NCI-H1092 treated with DMSO at 0.1 percent for 48 hours (cell line): ENCODE measurements at places on chromosomes 2 and 18.

- DNase-seq: no peak
Measured at GRCh38 chr2:132392221-132392620, 24.4 kb upstream of the GPR39 start.

GRCh38 chr2:157813467-157813866 is 62.7 kb downstream of the ACVR1 start:
- DNase-seq: no peak

DNA sequence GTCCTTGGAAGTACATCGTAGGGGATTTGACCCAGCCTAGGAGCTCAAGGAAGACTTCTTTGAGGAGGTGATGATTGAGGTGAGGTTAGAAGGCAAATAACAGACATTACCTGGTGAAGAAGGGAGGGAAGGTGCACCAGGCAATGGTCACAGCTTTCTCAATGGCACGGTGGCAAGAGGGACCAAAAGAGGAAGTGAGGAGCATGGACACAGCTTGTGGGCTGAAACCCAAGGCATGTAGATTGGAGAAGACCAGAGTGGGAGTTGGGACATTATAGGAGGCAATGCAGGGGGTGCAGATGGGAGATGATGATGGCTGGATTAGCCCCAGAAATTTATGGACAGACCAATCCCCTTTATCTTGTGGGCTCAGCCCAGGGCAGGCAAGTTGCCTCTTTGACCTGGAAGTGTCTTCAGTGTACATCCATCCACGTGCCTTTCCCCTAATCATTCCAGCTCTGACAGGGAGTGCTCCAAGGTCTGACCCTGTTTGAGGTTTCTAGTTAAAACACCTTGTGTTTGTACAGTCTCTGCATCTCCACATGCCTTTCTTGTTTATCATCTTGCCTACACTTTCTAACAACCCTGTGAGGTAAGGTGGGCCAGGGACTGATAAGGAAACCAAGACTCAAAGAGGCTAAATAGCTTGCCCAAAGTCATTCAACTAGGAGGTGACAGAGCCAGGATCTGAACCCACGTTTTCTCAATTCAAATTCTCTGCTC is 59.1 kb downstream of the NRP2 start:
- DNase-seq: no peak

DNA sequence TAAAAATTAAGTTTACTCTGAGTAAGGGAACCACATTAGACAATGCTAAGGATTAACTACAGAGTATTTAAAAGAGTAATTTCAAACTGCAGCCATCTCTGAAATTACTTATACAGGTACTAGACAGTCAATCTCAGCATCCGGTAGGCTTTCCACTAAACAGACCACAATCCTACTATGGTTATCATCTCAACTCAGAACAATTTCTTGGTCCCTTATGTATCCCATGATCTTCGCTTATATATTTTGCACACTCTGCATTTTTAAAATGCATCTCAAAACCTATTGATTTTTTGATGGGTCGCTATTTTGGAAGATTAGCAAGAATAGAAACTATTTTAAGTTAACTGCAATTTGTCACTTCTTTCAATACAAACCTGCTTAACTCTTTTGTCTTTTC is 1.4 kb downstream of the PPP4R1 start:
- no peak for DNase-seq

DNA sequence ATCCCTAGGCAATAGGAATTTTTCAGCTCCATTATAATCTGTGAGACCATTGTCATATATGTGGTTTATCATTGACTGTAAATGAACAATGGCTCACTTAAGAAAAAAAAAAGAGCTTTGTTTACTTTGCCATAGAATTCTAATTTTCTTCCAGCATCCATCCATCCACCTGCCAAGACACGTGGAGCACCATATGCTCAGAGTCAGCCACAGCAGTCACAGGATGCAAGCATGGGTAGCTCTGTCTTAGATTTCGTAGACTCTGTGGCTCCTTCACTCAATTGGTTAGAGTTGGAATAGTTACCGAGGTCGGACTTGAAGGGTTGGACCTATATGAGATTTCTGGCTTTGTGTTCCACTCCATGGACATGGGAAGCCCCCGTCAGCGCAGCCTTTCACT is 75.6 kb downstream of the COA5 start:
- no peak for DNase-seq

DNA sequence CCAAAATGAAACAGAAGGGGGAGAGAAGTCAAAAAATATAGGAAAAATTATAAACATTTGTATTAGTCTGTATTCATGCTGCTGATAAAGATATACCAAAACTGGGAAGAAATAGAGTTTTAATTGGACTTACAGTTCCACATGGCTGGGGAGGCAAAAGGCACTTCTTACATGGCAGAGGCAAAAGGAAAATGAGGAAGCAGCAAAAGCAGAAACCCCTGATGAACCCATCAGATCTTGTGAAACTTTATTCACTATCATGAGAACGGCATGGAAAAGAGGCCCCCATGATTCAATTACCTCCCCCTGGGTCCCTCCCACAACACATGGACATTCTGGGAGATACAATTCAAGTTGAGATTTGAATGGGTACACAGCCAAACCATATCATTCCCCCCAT is 79.1 kb downstream of the ZRANB3 start:
- DNase-seq: no peak

DNA sequence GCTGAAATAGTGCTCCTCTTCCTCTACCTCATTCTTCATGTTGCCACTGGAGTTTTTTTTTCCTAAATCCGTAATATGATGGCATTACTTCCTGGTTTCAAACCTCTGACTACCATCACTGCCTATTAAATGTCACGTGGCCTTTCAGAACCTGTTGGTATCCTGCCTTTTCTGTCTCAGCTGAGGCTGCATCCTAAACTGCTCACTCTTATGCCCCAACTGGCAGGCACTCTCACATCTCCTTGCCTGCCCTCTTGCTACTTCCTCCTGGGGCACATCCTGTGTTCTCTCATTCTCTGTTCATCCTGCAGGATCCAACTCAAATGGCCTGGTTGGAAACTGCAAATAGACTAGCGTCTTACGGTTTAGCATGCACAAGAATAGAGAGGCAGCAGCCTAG is 468.1 kb upstream of the FANCL start:
- DNase-seq: no peak

DNA sequence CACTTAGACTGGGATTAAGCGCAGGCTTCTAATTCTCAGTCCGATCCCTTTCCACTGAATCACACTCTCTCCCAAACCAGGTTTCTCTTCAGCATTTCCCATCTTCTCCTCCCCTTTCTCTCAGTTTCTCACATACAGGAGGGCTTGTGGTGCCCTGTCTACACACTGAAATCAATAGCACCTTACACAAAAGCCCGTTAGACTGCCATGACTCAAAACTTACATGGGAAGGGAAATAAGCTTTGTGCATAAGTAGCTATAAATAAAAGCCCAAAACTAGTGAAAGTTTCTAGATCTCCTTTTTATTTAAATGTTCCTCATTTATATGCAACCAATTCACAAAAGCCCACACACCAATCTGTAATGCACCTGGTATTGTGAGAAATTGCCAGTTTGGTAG is 318.4 kb downstream of the TXNL1 start:
- DNase-seq: no peak

GRCh38 chr2:80374105-80374504 is 69.6 kb upstream of the LRRTM1 start:
- no peak for DNase-seq

GRCh38 chr2:96202152-96202854 is 6.3 kb downstream of the STARD7 start:
- no peak for DNase-seq

GRCh38 chr18:76389716-76390115 is 105.3 kb downstream of the ZNF516 start:
- DNase-seq: no peak

DNA sequence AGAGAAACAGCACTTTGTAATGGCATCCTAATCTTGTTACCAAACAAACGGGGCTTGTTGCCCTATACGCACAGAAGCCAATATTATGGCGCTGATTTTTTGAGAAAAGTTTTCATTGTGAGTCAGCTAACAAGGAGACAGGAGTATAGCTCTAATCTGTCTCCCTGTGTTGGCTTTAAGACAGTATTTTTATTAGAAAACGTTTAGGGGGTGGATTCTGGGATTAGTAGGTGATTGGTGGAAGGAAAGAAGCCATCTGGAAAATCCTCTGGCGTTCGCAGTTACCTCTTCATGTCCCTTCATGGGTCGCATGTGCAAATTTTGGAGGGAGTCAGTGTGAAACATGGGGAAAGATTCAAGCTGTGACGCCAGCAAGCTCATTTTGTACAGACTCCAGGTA is 698 bp upstream of the TMEM237 start:
- no peak for DNase-seq

DNA sequence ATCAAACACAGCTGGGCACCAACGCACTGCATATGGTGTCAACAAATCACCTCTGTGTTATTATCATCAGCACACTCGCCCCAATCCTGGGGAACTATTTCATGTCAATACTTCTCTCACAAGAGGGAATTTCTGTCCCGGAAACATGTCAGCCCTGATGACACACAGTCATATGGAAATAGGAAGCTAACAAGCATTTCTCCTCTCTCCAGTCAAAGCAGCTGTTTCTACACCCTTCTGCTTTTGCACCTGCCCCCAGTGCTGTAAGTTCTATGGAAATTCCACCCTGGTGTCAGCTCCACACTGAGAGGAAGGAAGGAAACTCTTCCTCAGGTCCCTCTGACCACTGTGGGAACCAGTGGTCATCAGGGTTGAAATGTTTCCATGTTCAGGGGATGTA is 447.6 kb upstream of the ID2 start:
- DNase-seq: no peak

DNA sequence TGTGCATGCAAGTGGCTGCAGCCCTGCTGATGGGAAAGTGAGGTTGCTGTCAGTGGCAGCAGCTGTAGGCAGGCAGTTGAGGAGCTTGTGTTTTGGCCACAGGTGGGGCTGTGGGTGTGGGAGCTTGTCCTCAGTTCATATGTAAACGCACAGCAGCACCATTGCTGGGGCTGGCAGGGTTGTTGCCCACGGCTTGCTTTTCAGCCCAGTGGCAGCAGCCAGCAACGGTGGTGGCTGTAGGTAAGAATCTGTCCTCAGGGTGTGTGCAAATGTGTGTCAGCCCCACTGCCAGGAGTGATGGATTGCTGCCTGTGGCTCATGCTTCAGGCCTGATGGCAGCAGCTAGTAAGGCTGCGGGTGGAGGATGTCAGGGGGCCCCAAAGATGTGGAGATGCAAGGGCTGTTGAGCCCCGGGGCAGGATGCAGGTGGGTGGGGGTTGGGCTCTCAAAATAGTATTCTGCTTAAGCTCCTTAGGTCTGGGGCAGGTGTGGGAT is 141.3 kb upstream of the THUMPD2 start:
- DNase-seq: no peak

GRCh38 chr18:68262690-68263294 is 452.1 kb downstream of the TMX3 start:
- DNase-seq: no peak

- no peak for DNase-seq
Measured at GRCh38 chr18:34933909-34934661, 107.1 kb upstream of the MAPRE2 start.

DNA sequence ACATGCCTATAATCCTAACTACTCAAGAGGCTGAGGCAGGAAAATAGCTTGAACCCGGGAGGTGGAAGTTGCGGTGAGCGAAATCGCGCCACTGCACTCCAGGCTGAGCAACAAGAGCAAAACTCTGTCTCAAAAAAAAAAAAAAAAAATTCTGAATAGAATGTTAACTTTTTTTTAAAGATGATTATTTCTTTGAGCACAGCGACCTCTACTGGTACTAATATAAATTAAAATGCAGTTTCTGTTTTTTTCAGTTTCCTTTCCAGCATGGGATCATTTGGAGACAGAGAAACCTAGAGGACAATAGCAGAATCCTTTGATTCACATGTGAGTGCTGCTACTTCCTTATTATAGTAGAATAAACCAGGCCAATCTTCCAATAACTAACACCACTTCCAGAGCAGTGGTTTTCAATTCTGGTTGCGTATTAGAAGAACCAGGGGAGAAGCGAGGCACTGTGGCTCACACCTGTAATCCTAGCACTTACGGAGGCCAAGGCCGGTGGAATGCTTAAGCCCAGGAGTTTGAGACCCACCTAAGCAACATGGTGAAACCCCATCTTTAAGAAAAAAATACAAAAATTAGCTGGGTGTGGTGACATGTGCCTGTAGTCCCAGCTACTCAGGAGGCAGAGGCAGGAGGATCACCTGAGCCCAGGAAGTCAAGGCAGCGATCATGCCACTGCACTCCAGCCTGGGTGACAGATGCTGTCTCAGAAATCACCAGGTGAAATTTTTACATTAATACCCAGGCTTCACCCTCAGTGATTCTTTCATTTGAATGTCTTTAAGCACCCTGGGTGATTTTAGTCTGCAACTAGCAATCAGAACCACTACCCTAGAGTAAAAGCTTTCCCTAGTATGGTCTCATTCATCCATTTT is 10.1 kb downstream of the SRSF7 start:
- DNase-seq: peak; percentile 15

DNA sequence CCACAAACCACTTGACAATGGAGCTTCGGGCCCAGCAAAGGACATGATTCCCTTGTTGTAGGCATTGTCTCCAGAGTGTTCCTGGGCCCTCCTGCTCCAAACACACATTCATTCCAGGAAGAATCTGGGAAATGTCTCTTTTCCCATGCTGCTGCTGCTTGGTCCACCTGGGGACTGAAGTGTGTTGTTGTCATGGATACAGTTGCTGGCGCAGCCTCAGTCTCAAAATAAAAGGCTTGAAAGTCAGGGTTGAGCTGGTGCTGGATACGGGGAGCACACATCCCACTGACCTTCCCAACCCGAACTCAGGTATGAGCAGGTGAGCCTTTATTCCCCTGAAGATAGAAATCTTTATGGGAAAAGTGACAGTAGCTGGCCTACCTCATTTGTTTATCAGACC is 30.6 kb upstream of the SPP2 start:
- no peak for DNase-seq

DNA sequence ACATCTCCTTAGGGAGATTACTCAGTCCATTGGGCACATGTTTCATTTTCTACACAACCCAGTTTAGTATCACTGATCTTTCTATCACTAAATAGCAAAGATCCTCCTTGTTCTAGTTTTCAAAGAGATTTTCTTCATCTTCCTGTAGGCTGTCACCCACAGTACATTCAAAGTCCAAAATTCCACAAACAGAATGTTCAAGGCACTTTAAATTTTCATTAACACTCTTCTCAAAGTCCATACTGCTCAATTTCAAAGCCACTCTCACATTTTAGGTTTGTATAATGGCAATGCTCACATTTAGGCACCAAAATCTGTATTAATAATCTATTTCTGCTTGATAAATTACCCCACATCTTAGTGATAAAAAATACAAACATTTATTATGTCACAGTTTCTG is 152.8 kb downstream of the FSIP2 start:
- DNase-seq: no peak

GRCh38 chr2:197777823-197778407 is 7.2 kb downstream of the BOLL start:
- peak; percentile 17 for DNase-seq

GRCh38 chr2:30677861-30678385 is 129.3 kb downstream of the CAPN13 start:
- no peak for DNase-seq

- DNase-seq: no peak
Measured at GRCh38 chr2:46512185-46512584, 32.8 kb downstream of the TMEM247 start.

GRCh38 chr2:182186132-182186735 is 200.6 kb downstream of the PPP1R1C start:
- peak; percentile 42 for DNase-seq

- no peak for DNase-seq
Measured at GRCh38 chr2:11836647-11837219, 90.3 kb downstream of the LPIN1 start.
